ENCODE measurements at places on chromosomes 2 and 18. TPM values are rescaled to one million over a fixed set of nuclear protein-coding genes. Genes with fewer than 3 reads are reported as not detected.

The PER2 gene
- total RNA-seq, result 2.6 TPM

The PROM2 gene
- 0.19 TPM for total RNA-seq

The ANAPC1 gene
- total RNA-seq, result 77.6 TPM

The KCNE4 gene
- not detected for total RNA-seq

The HYCC2 gene
- 10.4 TPM for total RNA-seq

The NYAP2 gene
- not detected for total RNA-seq

Measured in endothelial cell of coronary artery (primary cell).